ENCODE measurements at places on chromosomes 1 and 21.

DNA sequence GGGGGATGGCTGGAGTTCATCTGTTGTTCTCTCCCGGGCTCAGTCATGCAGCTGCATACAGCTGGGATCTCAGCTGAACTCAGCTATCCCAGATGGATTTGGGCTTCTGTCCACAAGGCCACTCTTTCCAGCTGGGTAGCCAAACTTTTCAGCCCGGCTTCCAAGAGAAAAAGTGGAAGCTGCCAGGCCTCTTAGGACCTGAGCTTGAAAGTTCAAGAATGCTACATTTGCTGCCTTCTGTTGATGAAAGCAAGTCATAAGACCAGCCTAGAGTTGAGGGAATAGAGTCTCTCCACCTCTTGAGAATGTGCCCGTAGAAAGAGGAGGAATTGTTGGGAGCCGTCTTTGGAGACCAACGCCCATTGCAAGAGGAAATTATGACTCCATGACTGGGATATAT lies 95.3 kb downstream of the C1orf21 start:
- DNase-seq, result no peak

DNA sequence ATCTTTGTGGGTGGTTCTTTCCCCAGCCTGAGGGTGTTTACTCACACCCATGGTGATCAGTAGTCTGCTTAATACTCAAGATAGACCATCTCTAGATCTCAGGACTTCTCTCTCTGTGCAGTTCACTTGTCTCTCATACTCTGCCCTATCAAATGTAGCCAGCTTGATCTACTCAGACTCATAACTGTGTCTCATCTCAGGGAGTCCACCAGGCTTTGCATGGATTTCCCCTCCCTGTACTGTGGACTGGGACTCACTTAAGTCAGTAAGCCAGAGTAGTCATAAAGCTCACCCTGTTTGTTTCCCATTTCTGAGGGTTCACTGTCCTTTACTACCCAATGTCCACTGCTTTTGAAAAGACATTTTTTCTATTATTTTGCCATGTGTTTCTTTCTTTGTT lies 41.8 kb downstream of the LYPLAL1 start:
- DNase-seq, result no peak

GRCh38 chr1:17692645-17693044 lies 62.5 kb upstream of the ACTL8 start:
- no peak for DNase-seq

DNA sequence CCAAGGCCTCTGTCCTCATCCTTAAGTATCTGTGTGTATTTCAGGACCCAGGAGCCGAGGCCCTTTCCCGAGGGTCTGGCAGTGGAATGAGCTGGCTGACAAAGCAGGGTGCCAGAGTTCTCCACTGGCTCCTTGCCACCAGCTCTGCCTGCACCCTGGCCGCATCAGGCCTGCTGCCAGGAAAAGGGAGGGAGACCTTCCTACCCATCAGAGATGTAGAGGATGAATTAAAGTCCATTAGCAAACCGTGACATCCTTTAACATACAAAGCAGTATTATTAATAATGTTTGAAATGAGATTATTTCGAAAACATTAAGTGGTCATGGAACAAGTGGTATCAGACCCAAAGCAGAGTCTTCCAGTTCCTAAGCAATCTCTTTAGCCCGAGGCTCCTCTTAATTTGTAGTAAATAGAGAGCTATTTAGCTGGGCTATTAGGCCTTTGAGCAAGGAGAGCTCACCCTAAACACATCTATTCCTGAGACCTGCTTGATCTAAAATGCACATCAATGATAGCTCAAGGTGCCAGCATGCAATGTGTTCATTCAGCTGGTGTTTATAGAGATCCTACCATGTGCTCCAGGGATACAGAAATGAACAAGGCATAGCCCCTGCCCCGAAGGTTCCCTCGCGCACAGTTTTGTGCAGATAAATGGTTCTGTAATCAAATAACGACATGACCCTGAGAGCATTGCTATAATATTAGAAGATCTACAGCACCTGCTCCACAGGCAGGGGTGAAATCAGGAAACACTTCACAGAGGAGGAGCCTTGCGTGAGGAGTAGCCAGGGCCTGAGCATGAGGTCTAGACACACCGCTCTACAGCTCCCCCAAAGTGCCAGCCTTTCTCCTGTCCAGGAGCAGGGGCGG lies 44.0 kb downstream of the FAM163A start:
- DNase-seq, result peak; percentile 51

- no peak for DNase-seq
Measured at GRCh38 chr21:30382201-30382600, 10.1 kb upstream of the KRTAP13-2 start.

GRCh38 chr1:216653001-216653400 lies 70.2 kb downstream of the ESRRG start:
- DNase-seq, result no peak

DNA sequence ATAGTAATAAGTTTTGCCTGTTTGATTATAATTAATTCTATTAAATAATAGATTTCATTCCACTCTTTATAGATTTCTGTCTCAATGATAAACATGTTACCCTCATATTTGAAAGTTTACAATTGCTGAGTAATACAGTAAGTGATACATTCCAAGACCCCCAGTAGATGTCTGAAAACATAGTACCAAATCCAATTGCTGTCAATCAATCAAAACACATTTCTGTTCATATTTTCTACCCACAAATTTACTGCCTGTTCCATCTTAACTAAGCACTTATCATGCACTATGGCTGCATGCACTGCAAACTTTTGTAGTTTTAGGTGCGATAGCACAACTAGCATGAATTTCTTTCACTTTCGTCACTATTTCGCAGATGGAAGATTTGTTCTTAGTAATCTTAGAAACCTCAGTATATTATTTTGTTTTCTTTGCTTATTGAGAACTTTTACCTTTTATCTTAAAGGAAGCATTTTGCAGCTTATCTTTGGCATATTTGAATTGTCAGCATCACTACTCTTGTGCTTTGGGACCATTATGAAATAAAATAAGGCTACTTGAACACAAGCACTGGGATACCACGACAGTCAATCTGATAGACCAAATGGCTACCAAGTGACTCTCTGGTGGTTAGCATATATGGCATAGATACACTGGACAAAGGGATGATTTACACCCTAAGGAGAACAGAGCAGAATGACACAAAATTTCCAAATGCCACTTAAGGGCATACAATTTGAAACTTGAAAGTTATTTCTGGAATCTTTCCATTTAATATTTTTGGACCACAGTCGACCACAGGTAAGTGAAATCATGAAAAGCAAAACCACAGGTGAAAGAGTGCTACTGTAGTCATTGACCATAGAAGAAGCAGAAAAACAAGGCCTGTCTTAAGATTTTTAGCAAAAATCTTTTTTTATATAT lies 67.6 kb downstream of the RGS13 start:
- no peak for DNase-seq

- DNase-seq, result no peak
Measured at GRCh38 chr1:62676611-62677356, 11.4 kb downstream of the DOCK7 start.

DNA sequence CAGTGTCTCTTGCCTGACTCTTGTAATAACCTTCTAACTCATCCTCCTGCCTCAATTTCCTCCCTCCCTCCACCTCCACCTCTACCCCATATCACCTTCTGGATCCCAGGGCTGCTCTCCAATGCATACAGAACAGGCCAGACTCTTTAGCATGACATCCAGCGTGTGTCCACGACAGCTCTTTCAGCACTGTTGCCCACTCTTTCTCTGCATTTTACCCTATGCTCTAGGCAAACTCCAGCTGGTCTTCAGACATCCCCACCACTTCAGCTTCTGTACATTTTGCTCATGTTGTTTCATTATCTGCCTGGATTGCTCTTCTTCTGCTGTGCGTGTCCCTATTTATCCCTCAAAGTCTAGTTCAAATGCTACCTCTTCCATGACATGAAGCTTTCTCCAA lies 4.8 kb downstream of the INKA2 start:
- no peak for DNase-seq

- DNase-seq, result no peak
Measured at GRCh38 chr1:168469690-168470089, 74.1 kb downstream of the XCL2 start.

GRCh38 chr1:111151838-111152237 lies 11.8 kb downstream of the CEPT1 start:
- DNase-seq, result no peak

DNA sequence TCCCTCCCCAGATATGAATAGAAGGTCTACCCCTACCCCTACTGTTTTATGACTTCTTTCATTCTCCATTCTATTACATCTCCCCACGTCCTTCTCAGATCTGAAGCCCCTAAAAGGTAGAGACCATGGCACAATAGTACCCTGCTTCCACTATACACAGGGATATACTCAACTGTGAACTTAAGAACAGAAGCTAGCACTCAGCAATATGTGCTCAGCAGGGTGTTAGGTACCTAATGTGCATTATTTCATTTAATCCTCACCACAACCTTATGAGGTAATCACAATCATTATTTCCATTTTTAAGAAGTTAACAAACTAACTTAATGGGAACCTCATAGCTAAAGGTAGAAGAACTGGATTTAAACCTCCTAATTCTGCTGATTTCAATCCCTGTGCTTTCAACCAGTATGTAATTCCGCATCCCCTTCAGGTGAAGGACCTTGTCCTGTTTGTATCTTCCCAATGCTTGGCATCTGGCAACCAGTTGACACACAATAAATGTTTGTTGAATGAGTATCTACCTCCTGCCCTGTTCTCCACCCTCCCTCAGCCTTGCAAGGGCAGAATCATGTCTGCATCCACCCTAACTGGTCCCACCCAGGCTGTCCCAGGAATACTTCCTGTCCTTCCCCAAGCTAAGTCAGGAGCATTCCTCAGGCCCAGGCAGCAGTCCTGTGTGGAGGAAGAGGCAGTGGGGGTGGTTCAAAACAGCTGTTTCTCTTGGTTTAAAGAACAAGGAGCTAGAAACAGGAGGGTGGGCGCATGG lies 6.5 kb downstream of the DENND2D start:
- DNase-seq, result no peak

DNA sequence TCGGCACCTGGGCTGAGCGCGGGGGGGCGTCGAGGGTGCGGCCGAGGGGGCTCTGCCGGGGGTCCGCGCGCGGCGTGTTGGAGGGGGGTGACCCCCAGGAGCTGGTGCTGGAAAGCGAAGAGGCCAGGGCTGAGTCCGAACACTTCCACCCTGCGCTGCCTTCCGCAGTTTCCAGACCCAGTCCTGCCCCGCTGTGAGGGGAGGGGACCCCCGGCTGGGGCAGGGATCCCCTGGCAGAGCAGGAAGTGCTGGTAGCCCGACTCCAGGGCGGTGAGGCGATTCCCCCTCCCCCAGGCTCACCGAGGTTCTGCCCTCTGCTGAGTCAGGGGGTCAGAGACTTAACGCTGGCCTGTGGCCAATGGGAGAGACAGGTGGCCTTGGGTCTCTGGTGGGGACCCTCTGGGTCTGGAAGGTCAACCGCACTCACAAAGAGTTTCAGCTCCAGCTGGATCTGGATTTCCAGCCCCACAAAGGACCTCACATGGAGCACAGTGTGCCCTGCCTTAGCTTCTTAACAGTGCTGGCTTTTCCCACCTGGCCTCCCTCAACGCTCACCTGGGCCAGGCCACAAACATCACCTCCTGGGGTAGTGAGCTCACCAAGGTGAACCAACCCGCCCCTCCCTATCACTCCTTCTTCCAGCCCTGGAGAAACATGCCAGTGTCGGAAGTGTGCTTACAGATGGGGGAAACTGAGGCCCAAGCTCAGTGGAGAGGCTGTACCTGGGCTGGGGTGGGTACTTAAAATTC lies 39.8 kb upstream of the SYNC start:
- no peak for DNase-seq

DNA sequence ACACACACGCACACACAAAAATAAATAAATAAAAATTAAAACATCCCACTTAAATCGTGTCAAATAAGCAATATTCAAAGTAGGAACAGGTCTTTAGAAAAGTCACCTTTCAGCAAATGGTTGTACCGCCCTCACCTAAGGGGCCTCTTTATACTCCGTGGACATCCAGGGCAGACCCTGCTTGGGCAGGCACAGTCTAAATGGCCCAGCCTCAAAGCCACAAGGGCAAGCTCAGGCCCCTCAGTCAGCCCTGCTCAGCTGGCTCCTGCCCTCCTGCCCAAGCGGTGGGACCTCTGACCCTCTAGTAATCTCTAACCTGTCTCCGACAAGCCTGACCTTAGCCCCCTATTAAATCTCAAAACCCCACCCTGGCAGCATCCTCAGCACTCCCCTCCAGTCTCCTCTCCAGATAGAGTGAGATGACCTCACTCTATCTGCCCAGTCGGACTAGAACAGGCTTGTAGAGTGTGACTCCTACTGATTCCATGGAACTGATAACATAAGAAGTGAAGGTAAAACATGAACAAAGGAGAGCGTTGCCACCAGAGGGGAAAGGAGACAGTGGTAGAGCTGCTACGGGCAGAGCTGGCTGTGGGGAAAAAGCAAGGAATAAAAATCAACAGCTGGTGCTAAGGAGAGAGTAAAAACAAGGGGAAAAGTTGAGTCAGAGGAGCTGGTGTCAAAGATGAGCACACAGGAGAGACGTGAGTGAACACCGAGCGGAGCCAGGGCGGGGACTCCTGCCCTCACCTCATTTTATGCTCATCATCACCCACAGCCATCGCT lies 36.0 kb downstream of the SIPA1L2 start:
- DNase-seq, result no peak

DNA sequence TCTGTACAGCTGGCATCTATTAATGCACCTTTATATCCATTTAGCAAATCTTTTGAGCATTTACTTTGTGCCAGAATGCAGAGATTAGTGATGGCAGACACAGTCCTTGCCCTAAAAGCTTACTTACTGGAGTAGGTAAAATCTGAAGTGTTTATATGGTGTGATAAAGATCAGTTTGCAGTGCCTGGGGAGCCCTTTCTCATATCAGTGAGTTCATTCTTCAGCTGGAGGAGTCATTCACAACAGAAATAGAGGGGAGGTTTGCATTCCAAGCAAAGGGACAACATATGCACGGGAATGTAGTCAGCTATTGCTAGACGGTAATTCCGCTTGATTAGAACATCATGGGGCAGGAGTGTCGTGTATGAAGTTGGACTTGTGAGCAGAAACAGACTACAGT lies 8.4 kb downstream of the SLC35F3 start:
- DNase-seq, result no peak

DNA sequence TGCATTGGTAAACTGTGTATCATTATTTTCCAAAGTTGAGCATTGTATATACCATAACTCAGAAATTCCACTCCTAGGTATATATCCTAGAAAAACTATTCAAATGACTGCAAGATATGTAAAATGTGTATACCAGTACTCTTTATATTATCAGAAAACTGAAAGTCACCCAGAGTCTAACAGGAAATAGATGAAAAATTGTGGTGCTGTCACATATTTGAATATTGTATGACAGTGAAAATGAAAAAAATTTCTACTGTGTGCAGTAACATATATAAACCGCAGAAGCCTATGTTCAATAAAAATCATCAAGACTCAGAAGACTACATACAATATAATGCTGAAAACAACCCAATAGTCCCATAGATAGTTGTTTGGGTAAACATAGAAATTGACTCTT lies 74.4 kb upstream of the LYPLAL1 start:
- DNase-seq, result no peak

- no peak for DNase-seq
Measured at GRCh38 chr1:184930232-184930631, 44.1 kb downstream of the NIBAN1 start.

- DNase-seq, result no peak
Measured at GRCh38 chr1:224488806-224489499, 54.4 kb upstream of the WDR26 start.
